ENCODE measurements at places on chromosomes 4 and X.

DNA sequence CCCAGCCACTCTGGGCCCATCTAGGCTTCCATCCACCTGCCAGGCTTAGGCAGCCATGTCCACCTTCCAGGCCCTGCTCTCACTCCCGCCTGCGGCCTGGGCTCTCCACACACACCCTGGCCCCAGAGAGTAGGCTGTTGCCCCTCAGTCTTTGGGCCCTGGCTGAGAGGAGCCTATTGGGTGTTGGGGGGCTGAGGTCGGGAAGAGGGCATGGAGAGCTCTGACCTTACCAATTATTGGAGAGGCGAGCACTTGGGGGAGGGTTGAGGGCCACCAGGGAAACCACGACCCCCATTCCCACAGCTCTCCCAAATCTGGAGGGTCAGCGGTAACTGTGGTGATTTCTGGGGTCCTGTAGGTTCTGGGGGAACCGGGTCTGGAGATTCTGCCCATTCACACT is 38.2 kb downstream of the HTRA3 start:
- no peak for DNase-seq

GRCh38 chr4:101418466-101418865 is 71.1 kb upstream of the PPP3CA start:
- DNase-seq: no peak

DNA sequence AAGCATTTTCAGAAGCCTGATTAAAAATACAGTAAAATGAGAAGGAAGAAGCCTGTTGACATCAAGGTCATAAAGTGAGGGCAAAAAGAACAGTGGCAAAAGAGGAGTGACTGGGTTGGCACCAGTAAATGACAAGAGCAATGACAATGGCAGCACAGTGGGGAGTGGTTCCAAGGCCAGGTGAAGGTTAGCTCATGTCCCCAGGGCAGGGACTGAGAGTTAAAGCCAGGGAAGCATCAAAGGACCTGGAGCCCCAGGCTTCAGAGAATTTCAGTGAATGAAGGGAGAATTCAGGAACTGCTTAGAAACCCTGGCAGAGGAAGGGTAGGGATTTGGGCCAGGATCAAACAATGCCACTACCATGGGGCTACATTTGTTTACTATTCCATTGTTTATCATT is 8.8 kb upstream of the PIGA start:
- no peak for DNase-seq

DNA sequence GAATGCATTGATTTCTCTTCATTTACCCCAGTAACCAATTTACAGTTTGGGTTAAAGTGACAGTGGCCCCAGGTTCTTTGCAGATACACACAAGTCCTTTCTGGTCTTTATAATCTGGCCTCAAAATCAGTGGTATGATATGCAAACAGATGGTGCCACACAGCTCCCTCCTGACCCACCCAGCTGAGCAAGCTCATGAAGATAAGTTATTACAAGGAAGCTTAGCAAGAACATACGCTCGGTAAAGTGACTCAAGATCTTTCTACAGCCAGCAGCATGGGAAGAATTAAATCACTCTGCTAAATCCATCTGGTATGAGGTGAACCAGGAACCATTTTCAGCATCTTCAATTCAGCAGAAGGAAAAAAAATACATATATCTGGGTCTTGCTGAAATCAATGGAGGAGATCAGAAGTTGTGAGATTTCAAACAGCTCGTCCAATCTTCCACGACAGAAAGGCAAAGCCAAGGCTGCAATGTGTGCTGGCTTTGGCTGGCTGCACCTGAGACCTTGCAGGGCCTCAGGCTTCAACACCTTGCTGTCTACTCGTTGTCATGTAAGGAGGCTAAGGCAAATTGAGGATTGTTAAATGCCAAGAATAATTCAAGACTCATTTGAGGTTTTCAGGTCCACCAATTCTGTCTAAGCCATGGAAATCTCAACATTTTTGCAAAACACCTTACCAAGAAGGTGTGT is 28.2 kb downstream of the SEL1L3 start:
- no peak for DNase-seq

- DNase-seq: no peak
These were observed 50.0 kb downstream of the IQCM start for GRCh38 chr4:149765630-149766029.

DNA sequence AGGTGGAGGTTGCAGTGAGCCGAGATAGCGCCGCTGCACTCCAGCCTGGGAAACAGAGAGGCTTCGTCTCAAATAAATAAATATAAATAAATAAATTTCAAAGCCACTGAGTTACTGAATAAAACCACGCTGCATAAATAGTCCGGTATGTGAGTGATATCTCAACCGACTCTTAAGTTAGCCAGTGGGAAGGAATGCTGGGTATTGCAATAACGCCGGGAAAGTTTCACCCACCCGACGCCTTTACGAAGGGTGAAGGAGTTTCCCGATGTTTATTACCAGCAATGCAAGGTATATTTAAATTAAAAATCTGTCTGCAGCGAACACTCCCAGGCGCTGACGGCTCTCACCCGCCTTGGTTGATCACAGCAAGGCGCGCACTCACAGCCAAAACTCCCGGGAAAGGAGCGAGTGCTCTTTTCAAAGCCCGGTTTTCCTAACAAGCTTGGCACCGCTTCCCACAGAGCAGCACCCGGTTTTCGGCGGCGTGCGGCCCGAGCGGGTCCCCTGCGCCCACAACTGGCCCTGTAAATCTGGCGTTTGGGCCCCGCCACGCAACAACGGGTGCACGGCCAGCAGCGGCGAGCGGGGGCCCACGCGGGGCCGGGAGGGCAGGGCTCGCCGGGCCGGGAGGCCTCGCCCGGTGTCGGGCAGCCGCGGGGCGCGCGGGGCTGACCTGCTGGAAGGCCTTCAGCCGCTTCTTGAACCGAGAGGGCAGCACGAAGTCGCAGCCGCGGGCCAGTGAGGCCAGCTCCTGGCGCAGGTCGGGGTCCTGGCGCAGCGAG is 13.7 kb downstream of the PPP2R3B start:
- no peak for DNase-seq

GRCh38 chr4:1044469-1045192 is 33.2 kb downstream of the FGFRL1 start:
- no peak for DNase-seq

- DNase-seq: no peak
These were observed 89.7 kb downstream of the PDHA2 start for GRCh38 chr4:95929448-95930064.

DNA sequence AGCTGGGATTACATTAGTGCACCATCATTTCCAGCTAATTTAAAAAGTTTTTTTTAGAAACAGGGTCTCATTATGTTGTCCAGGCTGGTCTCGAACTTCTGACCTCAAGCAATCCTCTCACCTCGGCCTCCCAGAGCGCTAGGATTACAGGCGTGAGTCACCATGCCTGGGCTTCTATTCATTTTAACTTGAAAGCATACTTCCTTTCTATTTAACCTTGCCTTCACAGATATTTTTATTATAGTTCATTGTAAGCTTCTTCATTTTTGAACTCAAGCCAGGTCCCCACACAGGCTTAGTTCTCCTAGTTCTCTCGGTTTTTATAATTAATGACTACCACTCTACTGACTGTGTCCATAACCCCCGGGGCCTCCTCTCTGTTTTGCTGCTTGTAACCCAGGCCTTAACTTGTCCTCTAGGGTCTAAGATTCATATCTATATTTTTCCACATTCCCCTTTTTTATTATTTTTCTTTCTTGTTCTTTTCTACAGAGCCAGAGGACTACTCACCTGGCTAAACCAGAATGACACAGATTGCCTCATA is 50.7 kb downstream of the SNX12 start:
- DNase-seq: no peak

- DNase-seq: no peak
These were observed 48.5 kb downstream of the SEPSECS start for GRCh38 chr4:25111648-25112196.

DNA sequence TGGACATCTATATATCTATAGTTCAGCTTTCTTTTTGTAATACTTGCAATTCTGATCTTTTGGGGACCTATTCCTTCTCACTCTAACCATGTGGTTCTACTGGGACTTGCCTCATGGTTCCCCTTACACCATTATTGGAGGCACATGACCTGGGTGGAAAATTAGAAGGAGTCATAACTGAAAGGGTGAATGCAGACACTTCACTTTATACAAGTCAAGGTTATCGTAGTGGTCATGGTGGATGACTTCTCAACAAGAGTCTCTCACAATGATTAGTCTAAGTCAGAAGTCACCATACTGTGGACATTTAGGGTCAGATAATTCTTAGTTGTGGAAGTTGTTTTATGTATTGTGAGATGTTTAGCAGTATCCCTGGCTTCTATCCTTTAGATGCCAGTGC is 10.5 kb upstream of the EIF4E start:
- DNase-seq: no peak

- no peak for DNase-seq
These were observed 1.2 kb downstream of the CTSO start for GRCh38 chr4:155952501-155952901.

DNA sequence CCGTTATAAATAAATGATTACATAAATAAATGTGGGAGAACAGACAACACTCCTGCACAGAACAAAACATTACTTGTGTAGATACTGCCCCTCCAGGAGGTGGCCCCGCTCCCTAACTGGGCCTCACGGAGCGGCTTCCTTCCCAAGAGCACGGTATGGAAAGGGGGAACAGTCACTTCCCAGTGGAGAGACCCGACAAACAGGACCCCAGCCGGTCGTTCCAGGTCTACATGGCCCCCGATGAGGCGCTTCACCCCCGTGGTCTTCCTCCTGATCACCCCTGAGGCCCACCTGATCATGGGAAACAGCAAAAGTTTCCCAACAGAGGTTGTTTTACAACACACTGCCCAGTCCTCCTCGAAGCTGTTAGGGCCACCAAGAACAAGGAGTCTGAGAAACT is 6.6 kb upstream of the SLC6A8 start:
- no peak for DNase-seq

DNA sequence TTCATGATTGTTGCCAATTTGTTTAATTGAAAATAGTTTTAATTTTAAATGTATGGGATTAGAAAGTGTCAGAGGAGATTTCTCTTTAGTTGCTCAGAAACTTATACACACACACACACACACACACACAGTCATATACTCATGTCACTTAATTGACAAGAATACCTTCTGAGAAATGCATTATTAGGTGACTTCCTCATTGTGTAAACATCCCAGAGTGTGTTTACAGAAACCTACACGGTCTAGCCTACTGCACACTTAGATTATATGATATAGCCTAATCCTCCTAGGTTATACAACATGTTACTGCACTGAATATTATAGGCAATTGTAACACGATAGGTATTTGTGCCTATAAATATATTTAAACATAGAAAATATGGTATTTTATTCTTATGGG is 1327.4 kb downstream of the FSTL5 start:
- DNase-seq: no peak

GRCh38 chrX:40155589-40156469 is 58.1 kb upstream of the BCOR start:
- no peak for DNase-seq

- DNase-seq: no peak
These were observed 501.2 kb upstream of the INTU start for GRCh38 chr4:127131527-127131926.

GRCh38 chr4:105666693-105667092 is 41.8 kb downstream of the INTS12 start:
- DNase-seq: no peak

Measured in activated naive CD4-positive, alpha-beta T cell treated with anti-CD3 and anti-CD28 coated beads, Interleukin-2, amount 50 U/mL, for 16 hours (primary cell).